WERI-Rb-1 (cell line): ENCODE measurements at places on chromosomes 13 and 19.
A peak's percentile ranks its signal among the peaks of the same experiment; 100 is the strongest.

DNA sequence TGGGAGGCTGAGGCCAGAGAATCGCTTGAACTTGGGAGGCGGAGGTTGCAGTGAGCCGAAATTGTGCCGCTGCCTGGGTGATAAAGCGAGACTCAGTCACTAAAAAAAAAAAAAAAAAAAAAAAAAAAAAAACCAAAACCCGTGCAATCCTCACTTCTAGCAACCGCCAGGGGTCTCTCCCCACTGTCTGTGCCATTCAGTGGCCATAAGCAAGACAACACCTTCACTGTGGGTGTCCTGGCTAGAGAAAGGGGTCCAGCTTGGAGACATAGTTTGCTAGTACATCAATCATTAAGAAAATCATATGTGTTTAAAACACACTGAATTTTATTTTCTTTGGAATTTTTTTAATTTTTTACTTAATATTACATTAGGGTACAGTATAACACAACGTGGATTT, 68.2 kb downstream of the RASL11A start:
- DNase-seq, result no peak

GRCh38 chr19:3537438-3538240, 1.3 kb upstream of the TEKTIP1 start:
- no peak for DNase-seq

DNA sequence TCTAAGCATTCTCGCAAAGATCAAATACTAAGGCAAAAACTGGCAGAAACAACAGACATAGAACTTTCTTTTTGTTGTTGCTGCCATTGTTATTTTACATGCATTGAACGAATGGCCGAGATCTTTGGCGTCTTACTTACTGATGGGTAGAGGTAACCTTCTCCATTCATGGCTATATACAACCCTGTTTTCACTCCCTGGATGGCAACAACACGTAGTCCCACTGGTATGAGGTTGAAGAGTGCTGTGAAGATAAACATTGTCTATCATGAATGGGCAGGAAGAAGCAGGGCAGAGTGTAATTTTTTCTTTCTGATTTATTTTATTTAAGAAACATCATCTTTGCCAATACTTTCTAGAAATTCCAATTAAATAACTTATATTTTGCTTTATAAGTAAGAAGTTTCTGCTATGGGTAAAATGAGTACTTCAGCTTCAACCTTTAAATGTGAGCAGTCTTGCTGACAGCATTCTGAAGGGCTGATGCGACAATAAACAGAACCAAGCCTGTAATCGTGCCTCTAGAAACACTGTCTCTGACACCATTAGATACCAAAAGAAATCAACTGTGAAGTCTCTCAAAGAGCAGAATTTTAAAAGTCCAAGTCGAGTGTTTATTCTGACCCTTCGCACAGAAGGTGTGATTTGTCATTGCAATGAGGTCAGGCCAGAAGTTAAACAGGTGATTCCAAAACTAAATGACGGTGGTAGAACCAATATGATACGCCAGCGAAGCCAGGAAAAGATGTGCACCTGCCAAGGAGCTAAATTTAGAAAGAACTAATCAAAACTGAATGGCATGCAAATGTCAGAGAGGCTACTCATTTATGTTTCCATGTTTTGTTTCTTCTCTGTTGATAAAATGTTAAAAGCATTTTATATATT, 416.4 kb downstream of the ITGBL1 start:
- DNase-seq, result no peak

DNA sequence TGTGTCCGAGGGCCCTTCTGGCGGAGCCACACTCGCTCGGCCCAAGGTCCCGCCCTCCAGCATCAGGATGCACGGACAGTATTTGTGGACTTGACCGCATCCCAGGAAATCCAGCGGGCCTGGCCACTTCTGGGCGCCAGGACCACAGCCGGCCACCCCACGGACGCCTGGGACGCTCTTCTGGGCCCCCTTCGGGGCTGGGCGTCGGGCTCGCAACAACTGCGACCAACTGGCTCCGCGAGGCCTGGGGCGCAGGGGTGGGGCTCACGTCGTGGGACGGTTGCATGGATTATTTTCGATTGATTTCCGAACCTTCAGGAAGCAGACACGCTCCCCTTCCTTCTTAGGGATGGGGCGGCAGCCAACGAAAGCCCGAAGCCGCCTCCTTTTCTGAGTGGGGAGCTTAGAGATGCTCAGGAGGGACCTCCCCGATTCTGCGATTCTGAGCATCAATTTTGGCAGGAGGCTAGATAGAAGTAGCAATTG, 521 bp upstream of the NUP58 start:
- peak; percentile 61 for DNase-seq

DNA sequence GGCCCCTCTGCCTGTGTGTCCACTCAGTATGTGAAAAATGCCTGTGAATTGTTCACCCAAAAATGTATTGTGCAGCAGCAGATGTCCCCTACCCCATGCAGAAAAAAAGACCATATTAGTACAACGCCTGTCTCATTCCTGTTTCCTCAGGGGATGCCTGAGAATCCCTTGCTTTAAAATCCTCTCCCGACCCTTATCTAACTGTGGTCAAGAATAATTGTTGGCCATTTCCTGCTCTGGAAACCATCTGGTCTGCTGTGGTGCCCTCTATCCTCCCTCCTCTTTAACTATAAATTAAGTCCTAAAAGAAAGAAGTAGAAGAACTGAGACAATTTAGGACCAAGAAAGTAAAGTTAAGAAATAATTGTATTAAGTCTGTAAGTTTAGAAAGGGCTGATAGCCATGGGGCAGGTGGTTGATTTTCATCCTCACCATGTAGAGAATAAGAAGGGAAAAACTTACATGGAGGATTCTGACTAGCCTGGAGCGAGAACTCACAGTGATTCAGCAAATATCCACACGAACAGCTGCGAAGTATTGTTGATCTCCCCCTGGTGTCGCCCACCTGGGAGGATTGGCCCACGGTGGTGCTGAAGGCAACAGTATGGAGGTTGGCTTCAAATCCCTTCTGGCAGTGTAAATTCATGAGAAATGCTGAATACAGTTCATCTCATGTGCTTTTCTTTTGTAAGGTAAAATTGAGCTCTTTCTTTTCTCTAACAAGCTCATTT, 85.6 kb downstream of the COL4A2 start:
- DNase-seq, result no peak

GRCh38 chr13:98321395-98321794, 144.3 kb upstream of the RNF113B start:
- no peak for DNase-seq
